ENCODE measurements at places on chromosomes 7 and 10. TPM values are rescaled to one million over a fixed set of nuclear protein-coding genes. Genes with fewer than 3 reads are reported as not detected.

DNA sequence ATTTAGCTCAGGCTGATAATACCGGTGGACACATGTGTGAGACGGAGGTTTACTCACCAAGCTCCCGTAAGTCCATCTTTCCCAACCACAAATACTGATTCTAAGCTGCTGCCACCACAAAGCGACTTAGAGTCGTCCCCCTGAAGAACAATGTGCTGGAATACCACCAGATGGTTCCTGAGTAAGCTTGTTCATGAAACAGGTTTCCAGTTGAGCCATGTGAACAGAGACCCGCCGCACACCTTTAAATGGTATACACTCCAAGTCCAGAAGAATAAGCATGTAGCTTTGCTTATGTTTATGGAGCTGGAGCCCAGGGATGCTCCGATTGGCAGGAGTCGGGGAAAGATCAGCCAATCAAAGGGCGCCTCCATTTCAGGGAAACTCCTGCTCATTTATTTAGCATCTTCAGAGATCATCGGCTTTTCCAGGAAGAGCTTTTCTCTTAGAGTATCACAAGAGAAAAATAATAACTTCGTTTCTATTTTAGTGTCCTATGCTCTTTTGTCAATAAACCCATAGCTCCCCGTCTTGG, 261.6 kb upstream of the AOAH start:
- H3K36me3 ChIP-seq = no peaks in the 10 kb centered on the region
- H3K27me3 ChIP-seq = no peaks in the 10 kb centered on the region
- no peak overlapping the region for H3K4me3 ChIP-seq
- no peak for DNase-seq
- no peak overlapping the region for H3K27ac ChIP-seq

GRCh38 chr7:55396233-55396785, 31.2 kb downstream of the LANCL2 start:
- H3K4me1 ChIP-seq = no peaks in the 10 kb centered on the region
- H3K27ac ChIP-seq = no peak overlapping the region
- H3K27me3 ChIP-seq = no peaks in the 10 kb centered on the region
- DNase-seq = no peak
- no peak overlapping the region for H3K4me3 ChIP-seq

GRCh38 chr10:119669975-119670640, 18.9 kb downstream of the BAG3 start:
- H3K27ac ChIP-seq = peak overlapping the region; percentile 99
- H3K27me3 ChIP-seq = no peaks in the 10 kb centered on the region
- no peak for DNase-seq
- no peak overlapping the region for H3K4me3 ChIP-seq

DNA sequence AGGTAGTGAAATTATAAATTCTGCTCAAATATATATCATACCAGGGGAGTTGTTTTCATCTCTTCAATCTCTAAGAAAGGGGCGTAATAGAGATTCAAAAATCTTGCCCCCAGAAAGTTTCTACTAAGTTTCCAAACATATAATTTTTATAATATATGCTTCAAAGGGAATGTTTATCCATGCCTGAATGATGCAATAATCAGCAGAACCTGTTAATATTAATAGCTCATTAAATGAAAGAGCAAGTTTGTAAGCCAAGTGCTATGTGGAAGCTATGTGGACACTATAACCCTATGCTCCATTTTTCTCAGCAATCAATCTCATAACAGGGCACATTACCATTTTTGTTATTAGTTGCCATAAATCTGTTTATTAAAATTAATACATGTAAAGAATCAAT, 25.3 kb downstream of the VPS41 start:
- H3K4me3 ChIP-seq = no peak overlapping the region
- H3K36me3 ChIP-seq = no peaks in the 10 kb centered on the region
- H3K27me3 ChIP-seq = no peaks in the 10 kb centered on the region

Gene PNLIP
- 1.5 TPM for total RNA-seq

Gene ZPBP
- total RNA-seq = not detected

Gene SCIN
- total RNA-seq = 5.6 TPM

Measured in Panc1 (cell line).